ENCODE measurements at places on chromosomes 13 and 19.

DNA sequence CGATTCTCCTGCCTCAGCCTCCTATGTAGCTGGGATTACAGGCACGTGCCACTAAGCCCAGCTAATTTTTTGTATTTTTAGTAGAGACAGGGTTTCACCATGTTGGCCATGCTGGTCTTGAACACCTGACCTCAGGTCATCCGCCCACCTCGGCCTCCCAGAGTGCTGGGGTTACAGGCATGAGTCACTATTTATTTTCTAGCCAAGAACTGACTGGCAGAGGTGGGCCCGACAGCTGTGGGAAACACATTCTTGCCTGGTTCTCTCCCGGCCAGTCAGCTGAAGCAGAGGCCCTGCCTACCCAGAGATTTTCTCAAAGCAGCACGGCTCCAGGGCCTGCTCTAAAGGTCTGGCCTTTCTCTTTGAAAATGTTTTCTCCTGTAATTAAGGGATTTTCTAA is 108.0 kb downstream of the KCTD15 start:
- no peak for DNase-seq

DNA sequence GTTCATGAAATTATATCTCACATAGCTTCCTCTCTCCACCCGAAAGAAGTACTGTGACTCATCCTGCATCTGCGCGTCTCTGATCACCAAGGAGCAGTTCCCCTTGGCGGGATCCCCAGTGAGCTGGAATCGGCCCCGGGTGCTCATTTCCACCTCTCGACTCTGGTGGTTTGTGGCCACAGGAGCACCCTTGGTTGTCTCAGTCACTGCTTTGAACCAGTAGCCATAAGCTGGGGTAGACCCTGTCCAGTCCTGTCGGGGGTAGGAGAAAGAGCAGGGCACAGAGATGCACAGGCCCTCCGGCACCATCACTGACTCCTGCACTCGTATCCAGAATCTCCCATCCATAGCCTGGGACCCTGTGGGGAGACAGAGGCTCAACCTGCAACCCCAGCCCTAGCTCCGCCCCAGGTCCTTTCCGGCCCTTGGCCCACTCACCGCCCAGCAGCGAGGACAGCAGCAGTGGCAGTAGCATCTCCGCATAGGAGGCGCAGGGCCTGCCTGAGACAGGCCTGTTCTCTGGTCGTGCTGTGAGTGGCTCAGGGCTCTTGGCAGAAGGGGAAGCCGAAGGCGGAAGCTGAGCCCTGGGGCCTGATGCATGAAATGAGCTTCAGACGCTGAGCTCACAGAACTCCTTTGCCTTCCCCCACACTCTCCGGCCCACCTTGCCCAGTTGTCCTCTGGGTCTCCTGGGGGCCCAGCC is at the start of gene SIGLEC10:
TSS of gene SIGLEC10 (minus strand) at position 536 of the 703 bp plus-strand sequence. CDS start at position 475, 61 bp downstream.
- DNase-seq: no peak

DNA sequence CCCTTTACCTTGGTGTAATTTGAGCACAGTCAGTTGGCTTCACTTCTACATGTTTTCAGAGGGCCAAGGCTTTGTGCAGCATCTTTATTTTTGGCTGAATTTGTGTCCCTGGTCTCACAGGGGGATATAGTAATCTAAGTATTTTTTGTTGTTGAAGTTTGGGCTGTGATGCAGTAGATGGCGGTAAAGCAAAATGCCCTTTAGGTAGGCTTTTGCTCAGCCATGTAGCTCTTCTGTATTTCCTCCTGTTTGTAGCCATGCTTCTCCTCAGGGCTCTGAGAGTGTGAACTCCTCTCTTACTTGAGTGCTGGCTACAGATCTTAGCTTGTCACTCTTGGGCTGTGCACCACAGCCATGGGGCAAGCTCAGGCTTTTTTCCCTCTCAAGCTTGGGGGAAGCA is 328.6 kb downstream of the SLITRK5 start:
- DNase-seq: no peak

GRCh38 chr13:110538632-110539031 is 22.9 kb downstream of the RAB20 start:
- peak; percentile 6 for DNase-seq

- no peak for DNase-seq
Observed at GRCh38 chr19:10000171-10000826, 10.0 kb downstream of the COL5A3 start.

DNA sequence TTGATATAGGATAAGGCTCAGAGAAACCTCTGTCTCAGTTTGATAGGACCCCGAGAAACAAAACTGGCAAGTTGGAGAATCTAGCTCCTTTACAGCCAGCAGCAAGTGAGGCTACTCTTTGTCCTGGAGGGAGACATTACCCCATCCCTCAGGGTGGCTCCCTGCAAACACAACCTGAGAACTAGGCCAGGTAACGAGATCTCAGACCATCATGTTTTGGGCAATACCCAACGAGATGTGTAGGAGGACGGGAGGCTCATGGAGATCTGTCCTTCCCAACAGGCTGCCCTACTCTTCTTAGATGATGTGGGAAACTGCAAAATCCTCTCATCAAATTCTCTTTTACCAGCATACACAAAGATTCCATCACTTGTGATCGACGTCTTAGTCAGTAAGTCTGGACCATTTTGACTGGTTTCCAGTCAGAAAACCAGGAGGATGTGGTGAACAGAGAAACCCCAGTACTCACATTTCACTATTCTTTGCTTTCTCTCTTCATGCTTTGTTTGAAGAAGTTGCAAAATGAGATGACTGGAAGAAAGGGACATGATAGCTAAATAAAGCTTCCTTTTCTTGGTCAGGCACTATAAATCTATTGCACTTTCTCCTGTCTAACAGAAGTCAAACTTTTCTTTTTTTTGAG is 6.0 kb upstream of the CTU1 start:
- DNase-seq: no peak

GRCh38 chr13:99307648-99308339 is 595 bp upstream of the GPR183 start:
- no peak for DNase-seq

GRCh38 chr13:20065516-20065915 is 95.3 kb downstream of the GJA3 start:
- DNase-seq: no peak

DNA sequence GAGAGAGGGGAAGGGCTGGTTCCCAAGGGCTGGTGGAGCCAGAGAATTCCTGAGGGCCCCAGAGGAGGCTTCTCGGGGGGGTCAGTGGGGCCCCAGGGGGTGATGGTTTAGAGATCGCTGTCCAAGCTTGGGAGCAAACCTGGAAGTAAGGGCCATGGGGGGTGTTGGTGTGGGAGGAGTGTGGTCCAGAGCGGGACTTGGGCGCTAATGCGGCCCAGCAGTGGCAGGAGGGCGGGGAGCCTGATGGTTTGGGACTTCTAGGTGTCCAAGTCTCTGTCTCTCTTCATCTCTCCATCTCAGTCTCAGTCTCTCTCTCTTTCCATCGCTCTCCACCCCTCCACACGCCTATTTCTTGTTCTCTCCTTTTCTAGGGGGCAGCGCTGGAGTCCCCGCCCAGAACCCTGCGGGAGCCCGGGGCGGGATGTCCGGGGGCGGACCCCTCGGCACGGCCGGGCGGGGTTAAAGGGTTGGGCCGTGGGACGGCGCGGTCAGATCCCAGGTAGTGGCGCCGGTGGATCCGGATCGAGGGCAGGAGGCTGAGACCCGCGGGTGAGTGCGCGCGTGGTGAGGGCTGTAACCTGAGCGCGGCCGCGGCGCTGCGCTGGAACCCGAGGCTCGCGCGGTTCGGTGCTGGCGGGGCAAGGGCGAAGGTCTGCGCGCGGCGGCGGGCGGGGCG is at the start of gene CYP4F22:
TSS of gene CYP4F22 (plus strand) at position 491 of the 676 bp plus-strand sequence. CDS start 16,812 bp downstream, outside the sequence.
- no peak for DNase-seq

GRCh38 chr19:1949304-1950101 is 8.5 kb downstream of the CSNK1G2 start:
- no peak for DNase-seq

- DNase-seq: no peak
Observed at GRCh38 chr19:2569596-2570465, 93.9 kb downstream of the GADD45B start.

DNA sequence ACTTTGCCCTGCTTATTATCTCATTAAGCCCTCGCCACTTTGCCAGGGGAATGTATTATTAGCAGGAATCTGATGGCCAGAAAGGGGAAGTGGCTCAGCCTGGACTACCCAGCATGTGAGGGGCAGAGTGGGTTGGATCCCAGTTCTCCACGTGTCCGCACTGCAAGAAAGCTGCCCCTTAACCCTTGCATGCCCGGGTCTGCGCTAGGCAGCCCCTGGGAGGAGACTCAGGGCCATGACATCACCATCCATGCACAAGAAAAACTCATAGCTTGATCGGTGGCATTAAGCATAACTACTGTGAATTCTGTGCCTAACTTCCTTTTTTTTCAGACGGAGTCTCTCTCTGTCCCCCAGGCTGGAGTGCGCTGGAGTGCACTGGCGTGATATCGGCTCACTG is 8.9 kb downstream of the CACNG8 start:
- no peak for DNase-seq
